Dermis microvascular lymphatic vessel endothelial cell (primary cell): ENCODE measurements at places on chromosomes 6 and 20. TPM values are rescaled to one million over a fixed set of nuclear protein-coding genes. Genes with fewer than 3 reads are reported as not detected.

EGFL8 gene
- total RNA-seq, result 0.64 and 2.3 TPM in 2 replicates

HDAC2 gene
- 58.5 and 81.4 TPM in 2 replicates for total RNA-seq

UST gene
- total RNA-seq, result under 0.01 TPM in 2 replicates

MCCD1 gene
- not detected in 2 replicates for total RNA-seq

SPATS1 gene
- total RNA-seq, result not detected in 2 replicates

KCNQ5 gene
- under 0.01 TPM in 1 of 2 replicates, not detected in the other for total RNA-seq
